Stimulated activated CD4-positive, alpha-beta T cell treated with anti-CD3 and anti-CD28 coated beads, Interleukin-12 subunit alpha, Interleukin-12 subunit beta, amount 100 ng/mL, for 24 hours (primary cell): ENCODE measurements at places on chromosomes 2 and 18.

GRCh38 chr2:65436824-65437221 lies 4.4 kb upstream of the SPRED2 start:
- DNase-seq, result peak; percentile 28

GRCh38 chr2:191514613-191515012 lies 163.3 kb upstream of the NABP1 start:
- no peak for DNase-seq

DNA sequence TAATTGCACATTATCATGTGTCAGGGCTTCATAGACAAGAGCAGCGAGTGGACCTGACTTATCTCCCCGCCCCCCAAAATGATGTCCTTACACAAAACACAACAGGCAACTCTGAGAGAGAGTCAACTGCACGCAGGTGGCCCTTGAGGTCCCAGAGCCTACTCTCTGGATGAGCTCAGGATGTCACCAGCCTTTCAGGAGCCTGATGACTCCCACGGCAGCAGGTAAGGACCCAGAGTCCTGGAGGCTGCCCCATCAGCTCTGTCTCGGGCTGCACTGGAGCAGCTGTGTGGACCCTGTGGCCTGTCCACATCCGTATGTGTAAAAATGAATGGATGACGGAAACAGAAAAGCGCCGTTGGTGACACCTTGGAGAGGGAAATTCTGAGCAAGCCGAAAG lies 130.9 kb downstream of the HDAC4 start:
- DNase-seq, result no peak

DNA sequence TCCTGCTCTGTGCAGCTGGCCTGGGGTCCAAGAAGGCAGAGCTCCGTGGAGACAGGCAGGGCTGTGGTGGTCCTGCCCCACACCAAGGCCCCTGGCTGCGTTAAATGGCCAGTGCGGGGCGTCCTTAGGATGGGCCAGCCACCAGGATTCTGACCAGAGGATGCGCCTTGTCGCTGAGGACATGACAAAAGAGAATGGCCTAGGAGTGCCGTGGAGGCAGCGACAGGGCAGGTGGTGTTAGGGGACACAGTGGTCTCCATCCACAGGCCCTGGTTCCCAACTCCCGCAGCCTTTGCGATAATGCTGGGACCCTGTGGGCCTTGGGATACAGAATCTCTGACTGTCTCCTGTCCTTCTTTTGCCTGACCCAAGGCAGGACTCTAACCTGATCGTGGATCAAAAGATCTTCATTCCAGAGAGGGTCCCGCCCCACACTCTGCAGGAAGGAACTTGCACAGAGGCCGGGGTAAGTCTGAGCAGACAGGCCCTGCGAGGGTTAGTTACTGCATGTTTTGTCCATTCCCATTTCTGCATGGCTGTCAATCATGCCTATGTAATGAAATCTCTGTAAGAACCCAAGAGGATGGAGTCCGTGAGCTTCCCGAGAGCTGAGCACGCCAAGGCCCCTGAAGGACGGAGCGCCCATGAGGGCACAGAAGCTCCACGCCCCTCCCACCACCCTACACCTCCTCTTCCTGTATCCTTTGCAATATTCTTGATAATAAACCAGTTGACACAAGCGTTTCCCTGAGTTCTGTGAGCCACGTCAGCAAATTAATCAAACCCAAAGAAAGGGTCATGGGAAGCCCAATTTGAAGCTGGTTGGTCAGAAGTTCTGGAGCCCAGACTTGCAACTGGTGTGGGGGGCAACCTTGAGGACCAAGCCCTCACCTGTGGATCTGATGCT lies 251.5 kb upstream of the SALL3 start:
- no peak for DNase-seq

DNA sequence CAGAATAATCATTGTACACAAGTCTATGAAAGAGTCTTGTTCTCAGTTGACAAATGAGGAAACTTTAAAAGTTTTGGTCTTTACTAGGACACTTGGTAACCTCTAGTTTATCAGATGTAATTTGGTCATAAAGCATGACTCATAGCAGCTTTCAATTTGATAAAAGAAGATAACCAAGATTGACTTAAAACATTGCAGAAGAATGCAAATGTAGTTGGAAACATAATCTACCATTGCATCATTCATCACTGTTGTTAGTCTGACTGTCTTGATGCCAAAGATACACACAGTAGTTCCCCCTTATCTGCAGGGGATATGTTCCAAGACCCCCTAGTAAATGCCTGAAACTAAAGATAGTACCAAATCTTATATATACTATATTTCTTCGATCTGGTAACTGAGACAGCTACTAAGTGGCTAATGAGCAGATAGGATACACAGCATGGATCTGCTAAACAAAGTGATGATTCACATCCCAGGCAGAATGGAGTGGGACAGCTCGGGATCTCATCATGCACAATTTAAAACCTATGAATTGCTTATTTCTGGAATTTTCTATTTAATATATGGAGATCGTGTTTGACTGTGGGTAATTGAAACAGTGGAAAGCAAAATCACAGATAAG lies 131.4 kb upstream of the CCDC68 start:
- DNase-seq, result no peak

- DNase-seq, result no peak
These were observed at the start of gene GATA6 for GRCh38 chr18:22169011-22169888. TSS of gene GATA6 (plus strand) at chr18:22169589. CDS start at chr18:22171145, 1,556 bp downstream.

GRCh38 chr2:25204190-25204838 lies 35.9 kb upstream of the POMC start:
- DNase-seq, result no peak

DNA sequence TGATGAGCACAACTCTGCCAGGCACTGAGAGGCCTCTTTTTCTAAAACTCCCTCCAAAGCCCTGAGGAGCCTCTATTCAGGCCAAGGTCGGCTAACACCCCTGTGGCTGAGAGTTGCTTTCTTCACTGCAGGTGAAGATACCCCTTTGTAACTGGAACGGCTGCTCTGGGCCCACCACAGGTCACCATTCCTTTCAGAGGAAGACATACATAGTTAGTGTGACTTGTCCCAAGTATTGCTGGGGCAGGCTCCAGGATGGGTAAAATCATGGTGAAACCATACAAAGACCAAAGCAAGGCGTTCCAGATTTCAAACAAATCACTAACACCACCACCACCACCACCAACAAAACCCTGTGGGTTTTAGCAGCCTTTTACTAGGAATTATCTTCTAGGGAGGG lies 36.8 kb downstream of the CHST10 start:
- DNase-seq, result no peak

DNA sequence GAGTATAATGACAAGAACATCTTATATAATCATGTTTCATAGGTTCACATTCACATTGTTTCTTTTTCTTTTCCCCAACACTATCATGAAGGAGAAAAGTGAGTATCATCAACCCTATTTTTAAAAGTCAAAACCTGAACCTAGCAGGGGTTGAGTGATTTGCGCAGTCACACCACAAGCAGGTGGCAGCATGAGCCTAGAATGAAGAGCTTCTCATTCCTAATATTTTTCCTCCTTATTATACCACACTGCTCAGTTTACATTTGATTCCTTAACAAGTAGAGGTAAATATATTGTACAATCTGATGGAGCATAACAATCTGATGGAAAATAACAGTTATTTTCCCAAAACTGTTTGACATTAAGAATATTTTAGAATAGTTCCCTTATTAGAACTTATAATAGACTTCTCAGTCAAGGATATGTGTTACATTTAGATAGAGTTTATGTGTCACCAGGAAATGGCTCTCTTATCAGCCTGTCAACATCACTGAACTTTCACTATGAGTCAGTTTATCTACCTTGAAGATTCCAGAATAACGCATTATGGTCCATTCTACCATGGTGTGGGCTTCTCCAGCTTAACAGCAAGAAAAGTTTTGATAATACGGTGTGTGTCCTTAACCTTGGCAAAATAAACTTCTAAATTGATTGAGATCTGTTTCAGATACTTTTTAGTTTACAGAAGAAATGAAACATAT lies 119.5 kb downstream of the NEB start:
- no peak for DNase-seq

DNA sequence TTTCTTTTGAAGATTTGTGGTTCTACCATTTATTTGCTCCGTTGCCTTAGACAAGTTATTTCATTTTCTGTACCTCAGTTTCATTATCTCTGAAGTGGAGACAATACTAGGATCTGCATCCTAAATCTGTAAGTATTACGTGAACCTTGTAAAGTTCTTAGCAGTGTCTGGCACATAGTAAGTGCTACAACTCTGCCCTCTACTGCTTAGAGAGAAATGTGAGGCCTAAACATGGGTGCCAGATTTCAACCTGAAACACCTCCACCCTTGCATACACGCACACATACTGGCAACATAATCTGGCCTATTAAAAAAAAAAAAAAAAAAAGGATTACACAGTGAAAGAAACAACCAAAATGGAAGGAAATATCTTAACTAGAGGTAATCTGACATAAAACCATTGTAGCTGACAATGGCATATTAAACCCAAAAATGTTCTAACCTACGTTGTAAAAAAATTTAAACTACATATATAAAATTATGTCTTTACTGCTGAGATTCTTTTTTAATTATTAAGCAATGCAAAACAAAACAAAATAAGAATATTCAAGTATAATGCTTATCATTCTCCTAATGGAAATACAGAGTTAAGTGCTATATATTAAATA lies 132.6 kb downstream of the MAP2 start:
- no peak for DNase-seq

GRCh38 chr2:15092691-15093090 lies 460.2 kb downstream of the LRATD1 start:
- DNase-seq, result no peak

- DNase-seq, result no peak
These were observed 31.5 kb downstream of the KIF1A start for GRCh38 chr2:240788482-240788881.

- DNase-seq, result no peak
These were observed 17.8 kb downstream of the ARHGAP15 start for GRCh38 chr2:143146815-143147530.

DNA sequence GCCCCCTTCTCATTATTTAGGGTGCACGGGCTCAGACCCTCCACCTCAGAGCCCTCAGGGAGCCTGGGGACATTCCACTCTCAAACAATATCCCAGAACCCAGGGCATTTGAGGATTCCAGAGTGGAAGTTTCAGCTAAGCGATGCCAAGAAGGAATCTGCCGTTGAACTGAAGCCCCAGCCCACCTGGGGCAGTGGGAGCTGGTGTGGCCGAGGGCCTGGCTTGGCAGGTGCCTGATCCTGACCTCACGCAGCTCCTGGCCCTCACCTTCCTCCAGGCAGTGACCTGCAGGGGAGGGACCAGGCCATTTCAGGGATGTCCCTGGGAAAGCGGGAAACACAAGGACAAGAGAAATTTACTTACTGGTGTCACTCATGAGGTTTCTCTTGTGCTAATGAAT lies 58.2 kb downstream of the ACKR3 start:
- DNase-seq, result no peak

- DNase-seq, result no peak
These were observed 118.7 kb downstream of the ZFP36L2 start for GRCh38 chr2:43107679-43108078.

DNA sequence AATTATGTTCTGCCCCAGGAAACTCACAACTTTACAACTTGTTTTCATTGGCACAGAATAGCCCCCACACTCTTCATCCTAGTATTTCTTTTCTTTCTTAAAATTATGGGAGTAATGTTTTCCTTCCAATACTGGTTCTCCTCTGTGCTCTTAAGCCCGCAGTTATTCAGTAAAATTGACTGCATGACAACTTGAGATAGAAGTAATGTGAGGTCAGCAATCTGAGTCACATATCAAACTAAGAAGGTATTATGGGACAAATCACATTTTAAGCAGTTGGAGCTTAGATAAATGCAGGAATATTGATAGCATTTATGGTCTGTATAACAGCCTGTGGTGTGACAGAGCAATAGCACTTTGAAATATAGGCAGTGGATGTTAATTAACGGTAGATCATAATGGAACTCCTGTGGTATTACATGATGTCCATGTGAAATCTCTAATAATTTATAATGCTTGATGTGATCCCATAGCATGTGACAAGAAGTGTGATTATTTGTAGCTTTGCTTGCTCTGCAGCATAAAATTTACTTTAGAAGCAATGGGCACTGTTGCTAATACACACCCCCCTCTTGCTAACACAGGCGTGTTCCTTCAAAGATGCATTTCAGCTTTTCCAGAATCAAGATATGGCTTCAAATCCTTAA lies 351.4 kb upstream of the CDH20 start:
- no peak for DNase-seq

DNA sequence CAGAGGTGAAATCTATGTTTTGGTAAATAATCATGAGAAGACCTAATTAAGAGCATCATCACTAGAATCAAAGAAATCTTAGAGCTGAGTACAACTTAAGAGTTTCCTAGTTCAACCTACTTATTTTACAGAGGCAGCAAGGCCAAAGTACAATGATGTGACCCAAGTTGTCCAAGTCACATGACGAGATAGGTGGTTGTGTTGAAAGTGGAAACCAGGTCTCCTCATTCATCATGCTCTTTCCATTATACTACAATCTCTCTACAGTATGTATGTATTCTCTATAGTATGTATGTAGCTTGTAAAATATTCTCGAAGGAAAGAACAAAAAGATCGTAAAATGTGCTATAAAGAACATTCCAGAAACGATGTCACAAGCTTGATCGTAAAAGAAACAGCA lies 895.0 kb upstream of the FSHR start:
- no peak for DNase-seq

- DNase-seq, result no peak
These were observed 324.5 kb upstream of the EPHA4 start for GRCh38 chr2:221896505-221897151.

- DNase-seq, result no peak
These were observed 15.0 kb upstream of the CAB39 start for GRCh38 chr2:230697676-230698075.

GRCh38 chr2:36672199-36672598 lies 24.3 kb upstream of the VIT start:
- no peak for DNase-seq

DNA sequence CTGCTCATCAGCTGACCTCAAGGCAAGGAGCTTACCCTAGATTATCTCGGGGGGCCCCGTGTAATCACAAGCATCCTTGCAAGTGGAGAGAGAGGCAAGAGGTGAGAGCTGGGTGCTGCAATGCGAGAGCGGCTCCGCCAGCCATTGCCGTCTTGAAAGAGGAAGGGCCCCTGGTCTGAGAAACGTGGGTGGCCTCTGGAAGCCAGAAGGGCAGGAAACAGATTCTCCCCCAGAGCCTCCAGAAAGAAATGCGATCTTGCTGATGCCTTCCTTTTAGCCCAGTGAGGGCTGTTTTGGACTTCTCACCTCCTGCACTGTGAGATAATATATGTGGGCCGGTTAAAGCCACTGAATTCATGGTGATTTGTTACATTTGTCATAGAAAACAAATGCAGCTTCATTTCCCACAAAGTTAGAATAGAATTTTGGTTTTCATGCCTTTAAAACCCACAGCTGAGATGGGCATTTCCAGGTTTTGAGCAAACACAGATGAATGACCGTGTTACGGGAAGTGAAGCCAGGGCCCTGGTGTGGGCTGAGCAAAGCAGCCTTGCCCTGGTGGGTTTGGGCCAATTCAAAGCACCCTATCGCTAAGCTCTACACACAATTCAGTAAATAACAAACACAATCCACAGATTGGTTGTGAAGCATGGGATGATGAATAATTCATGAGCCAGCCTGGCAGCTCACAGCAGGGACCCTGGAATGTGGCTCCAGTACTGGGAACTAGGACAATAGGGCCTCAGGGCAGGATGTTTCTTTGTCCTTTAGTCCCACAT lies 319.9 kb upstream of the HS6ST1 start:
- DNase-seq, result no peak

GRCh38 chr2:79757526-79757925 lies 244.7 kb downstream of the CTNNA2 start:
- no peak for DNase-seq
